Omental fat pad (tissue), 4 donors: ENCODE measurements at places on chromosomes 6 and 20. TPM values are rescaled to one million over a fixed set of nuclear protein-coding genes. Genes with fewer than 3 reads are reported as not detected.

The ECHDC1 gene
- total RNA-seq: 59.6 TPM

The RPL10A gene
- total RNA-seq: 1,059 TPM

The NNAT gene
- total RNA-seq: 17.2 TPM

The RAD21L1 gene
- not detected for total RNA-seq

The HLA-DRB5 gene
- 5.5 TPM for total RNA-seq

The ESR1 gene
- 3.9 TPM for total RNA-seq

The ZFAND3 gene
- 43.2 TPM for total RNA-seq

The FOXO3 gene
- 92.9 TPM for total RNA-seq

The ZNF311 gene
- total RNA-seq: 0.56 TPM

The QRSL1 gene
- 7.9 TPM for total RNA-seq

The SPATS1 gene
- not detected for total RNA-seq

The TFAP2A gene
- not detected for total RNA-seq

The SLC17A4 gene
- total RNA-seq: not detected

The HSF2 gene
- 12.5 TPM for total RNA-seq

The C6orf141 gene
- 5.1 TPM for total RNA-seq

The BPIFB1 gene
- not detected for total RNA-seq

The DLK2 gene
- total RNA-seq: 1.5 TPM
